NCI-H1417 (cell line): ENCODE measurements at places on chromosomes 3 and 15.

- DNase-seq = peak; percentile 40
Observed at GRCh38 chr3:170511371-170511770, 74.5 kb downstream of the SLC7A14 start.

- peak; percentile 59 for DNase-seq
Observed at GRCh38 chr3:183339461-183340086, 86.5 kb downstream of the B3GNT5 start.

GRCh38 chr3:183428447-183429211 lies at the start of gene MCF2L2:
MCF2L2 (minus strand) TSS chr3:183428619; CDS start chr3:183427977, 642 bp downstream.
- DNase-seq = peak; percentile 90

DNA sequence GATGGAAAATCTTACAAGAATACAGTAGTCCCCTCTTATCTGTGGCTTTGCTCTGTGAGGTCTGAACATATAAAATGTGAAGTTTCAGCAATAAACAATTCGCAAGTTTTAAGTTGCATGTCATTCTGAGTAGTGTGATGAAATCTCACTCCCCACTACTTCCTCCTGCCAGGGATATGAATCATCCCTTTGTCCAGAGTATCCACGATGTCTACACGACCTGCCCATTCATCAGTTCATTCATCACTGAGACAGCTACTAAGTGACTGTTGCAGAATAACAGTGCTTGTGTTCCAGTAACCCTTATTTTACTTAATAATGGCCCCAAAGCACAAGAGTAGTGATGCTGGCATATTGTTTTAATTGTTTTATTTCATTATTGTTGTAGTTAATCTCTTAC lies 489.2 kb upstream of the UBE2E2 start:
- no peak for DNase-seq

DNA sequence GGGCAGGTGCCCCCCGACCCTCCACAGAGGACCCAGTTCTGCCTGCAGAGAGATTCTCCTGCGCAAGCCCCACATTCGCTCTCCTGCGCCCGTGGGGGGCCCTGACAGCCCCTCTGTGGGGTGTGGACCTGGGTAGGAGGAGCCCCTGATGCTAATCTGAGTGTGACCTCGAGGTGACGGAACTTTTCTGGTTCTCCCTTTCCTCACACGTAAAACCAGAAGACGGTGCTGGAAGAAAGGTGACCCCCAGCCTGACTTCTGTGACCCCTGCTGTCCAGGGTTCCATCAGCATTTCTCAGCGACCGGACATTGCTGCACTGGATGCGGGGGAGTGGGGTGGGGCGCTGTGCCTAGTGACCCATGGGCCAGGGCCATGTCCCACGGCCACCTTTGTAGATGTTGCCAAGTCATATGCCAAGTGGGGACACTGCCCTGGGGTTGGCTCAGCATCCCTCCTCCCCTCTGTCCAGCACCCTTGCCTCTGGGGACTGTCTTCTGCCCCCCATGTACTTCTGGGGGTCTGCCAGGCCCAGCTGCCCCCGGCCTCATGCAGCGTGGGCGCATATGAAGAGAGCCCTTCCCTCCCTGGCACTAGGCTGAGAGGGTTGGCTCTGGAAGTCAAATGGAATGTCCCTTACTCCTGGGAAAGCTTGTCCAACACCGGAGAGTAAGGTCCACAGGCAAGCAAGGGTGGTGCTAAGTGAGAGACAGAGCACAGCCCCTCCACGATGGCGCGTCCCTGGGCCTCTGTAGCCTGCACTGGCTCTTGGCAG lies 129.1 kb upstream of the MEF2A start:
- DNase-seq = no peak

GRCh38 chr3:5292512-5292911 lies 105.0 kb downstream of the EDEM1 start:
- DNase-seq = peak; percentile 65

DNA sequence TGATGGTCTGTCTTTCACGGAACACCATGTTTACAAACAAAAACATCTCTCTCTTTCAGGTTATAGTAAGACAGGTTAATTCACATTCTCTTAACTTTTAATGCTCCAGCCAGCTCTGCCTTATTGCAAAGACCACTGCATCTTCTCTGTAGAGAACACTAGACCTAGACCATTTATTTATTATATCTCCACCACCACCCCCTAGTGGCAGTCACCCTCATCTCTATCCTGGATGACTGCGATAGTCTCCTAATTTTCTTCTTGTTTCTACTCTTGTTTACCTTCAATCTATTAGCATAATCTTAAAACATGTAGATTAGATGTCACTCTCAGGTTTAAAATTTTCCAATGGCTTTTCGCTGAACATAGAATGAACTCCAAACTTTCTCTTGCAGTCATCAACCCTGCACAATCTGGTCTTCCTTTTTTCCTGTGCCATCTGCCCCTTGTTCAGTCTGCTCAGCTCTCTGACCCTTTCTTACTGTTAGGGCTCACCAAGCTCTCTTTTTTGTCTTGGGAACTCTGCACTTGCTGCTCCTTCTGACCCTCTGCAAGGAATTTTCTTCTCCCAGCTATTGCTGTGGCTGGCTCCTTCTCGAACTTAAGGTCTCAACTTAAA lies 155.6 kb downstream of the SQOR start:
- DNase-seq = no peak

- DNase-seq = peak; percentile 71
Observed at GRCh38 chr3:142888099-142888480, 793 bp downstream of the PCOLCE2 start.

- DNase-seq = no peak
Observed at GRCh38 chr3:12516873-12517272, 28.4 kb downstream of the MKRN2OS start.

DNA sequence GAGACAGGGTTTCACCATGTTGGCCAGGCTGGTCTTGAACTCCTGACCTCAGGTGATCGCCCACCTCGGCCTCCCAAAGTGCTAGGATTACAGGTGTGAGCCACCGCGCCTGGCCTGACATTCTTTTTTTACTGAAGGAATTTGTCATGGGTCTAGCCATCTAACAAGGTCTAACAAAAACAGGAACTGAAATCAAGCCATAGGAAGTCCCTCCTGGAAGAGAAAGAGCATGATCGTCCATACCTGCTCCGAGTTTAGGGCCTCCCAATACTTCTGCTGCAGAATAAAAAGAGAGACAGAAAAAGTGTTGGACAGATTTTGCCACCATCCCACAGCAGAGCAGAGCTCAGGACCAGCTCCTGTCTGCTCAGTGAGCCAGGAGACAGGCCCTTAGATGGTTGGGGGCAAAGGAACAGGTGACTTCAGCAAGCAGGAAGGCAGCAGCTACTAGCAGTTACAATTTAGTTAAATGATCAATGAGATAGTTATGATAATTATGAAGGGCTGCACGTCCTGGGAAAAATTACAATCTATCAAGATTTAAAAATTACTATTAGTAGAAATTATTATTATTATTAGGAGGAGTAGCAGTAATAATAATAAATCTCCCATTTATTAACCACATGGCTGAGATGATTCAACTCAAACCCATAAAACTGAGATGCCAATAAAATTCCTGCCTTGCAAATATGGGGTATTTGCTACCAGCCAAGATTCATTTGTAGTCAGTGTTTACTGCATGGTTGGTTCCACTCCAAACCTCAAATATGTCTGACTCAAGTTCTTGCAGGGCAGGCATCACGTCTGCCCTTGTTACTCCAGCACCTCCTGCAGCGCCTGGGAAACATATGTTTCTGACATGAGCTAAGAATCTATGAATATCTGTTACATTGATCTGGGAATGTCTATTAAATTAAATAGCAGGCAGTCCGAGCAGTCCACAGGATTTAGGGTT lies 40.1 kb downstream of the TMEM44 start:
- no peak for DNase-seq

DNA sequence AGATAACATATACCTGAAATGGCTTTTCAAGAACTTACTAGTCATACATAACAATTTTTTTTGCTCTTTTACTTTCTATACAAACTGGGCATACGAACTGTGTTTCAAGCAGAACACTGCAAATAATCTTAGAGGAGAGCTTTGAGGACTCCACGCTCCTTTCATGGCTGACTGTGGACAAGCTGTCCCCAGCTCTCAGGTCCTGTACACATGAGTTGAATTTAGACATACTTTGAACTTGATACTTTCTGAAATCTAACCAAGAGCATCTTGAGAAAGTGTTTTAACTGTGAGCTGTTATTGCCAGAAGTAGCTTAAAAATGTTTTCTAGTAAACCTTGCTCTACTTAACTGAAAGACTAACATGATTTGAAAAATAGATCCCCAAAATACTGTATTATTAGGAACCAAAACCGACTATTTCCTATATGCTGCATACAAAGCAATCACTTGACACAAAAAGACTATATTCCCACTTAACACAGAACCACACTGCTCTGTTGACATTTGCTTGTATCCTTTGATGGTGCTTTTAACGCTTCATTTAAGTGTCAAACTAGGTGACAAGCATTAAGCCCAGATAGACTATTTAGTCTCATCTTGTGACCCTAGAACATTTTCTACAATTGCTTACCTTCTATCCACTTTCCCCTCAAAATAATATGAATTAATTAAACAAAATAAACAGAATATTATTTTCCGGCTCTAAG lies 755.8 kb downstream of the ROBO1 start:
- peak; percentile 15 for DNase-seq

DNA sequence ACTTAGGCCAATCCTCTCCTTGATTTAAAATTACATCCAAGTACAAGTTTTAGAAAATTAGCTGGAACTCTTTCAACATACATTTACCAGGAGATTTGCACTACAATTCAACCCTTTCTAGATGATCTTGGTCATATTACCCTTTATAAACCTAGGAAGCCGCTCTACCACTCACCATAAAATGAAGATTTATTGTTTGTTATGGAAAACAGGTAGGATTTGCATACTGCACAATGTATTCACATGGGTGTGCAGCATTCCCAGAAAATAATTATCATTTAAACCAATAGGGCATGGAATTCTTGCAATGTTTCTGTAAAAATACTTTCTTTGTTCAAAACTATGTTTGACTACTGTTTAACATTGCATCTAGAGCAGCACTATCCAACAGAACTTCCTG lies 18.4 kb upstream of the RETNLB start:
- no peak for DNase-seq

GRCh38 chr3:51773529-51774056 lies 5.4 kb downstream of the IQCF6 start:
- no peak for DNase-seq

GRCh38 chr3:115943579-115943978 lies 320.3 kb downstream of the GAP43 start:
- no peak for DNase-seq

DNA sequence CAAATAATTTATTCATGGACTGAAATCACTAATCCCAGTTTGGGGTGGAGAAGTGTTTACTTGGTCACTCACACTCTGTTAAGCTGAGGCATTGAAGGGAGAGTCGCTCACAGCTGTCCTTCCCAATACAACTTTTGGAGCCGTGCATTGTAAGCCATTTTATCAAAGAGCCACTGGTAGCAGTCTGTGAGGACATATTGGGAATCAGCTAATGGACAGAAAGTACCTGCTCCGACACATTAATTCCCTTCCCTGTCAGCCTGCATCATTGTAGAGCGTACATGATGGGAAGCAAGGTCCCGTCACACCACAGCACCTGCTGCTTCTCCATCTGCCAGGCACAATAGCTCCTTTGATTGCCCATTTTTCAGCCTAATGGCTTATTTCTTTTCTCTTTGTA lies 643.2 kb downstream of the SQOR start:
- peak; percentile 56 for DNase-seq

- no peak for DNase-seq
Observed at GRCh38 chr3:191105418-191105817, 93.6 kb upstream of the OSTN start.

DNA sequence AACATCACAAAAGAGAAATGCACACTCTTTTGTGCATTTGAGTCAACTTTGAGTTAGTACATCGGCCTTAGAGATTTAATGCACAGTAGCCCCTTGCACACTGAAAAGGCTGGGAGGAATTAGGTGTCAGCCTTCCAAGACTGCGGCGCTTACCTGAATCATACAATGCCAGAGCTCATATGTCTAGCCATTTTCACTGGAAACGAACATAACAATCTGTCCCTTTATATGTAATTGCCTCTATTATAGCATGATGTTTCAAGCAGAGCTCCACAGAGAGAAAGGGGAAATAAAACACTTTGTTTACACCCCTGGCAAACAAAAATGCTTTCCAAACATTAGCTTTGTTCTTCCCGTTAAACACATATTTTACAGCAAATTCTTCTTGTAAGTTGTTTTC lies 315.7 kb upstream of the SLCO3A1 start:
- peak; percentile 24 for DNase-seq

GRCh38 chr3:36211652-36211999 lies 168.7 kb upstream of the STAC start:
- DNase-seq = no peak

DNA sequence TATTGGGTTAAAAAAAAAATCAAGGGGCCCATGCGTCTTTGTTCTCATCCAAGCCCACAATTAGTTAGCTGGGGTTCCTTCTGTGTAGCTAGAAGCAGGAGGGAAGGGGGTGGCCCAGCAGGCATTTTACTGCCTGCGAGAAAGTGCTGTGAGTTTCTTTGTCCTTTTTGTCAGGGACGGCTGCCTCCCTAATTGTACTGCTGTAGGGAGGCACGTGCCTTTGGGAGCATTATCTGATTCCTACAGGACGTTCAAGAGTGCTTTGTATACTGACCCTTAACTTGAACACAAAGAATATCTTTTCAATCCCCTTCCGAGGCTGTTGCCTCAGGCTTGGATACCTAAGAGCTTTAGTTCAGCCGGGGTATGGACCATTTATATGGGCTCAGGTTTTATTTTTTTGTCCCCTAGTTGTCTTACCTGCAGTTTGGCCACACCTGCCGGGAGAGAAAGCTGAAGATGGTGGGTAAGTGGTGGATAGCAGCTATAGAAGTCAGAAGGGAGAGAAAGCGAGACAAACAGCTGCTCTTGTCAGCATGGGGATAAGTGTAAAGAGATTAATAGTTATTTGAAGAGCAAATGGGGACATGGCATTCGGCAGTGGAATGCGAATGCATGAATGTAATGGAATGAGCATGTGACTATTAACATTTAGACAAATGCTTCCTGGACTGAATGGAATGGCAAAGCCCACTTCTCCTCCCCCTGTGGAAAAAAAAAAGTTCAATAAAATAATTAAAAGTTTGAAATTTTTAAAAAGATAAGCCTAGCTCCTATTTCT lies 175.2 kb downstream of the TP63 start:
- peak; percentile 64 for DNase-seq

DNA sequence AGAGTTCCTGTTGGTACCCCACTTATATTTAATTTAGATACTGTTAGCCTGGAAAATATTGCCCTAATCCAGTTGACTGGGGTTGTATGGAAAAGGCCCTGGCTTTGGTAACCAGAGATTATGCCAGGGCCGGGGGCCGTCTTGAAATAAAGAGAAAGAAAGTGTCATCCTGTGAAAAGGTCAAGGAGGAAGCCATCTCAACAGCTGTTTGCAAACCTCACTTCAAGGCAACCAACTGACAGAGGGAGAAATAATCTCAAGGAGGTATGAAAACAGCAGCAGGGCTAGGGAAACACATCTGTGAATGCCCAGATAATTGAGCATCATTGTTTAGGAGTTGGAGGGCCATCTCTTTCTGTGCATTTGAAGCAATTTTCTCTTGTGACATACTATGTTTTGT lies 190.8 kb downstream of the SUCLG2 start:
- DNase-seq = no peak
